ENCODE measurements at places on chromosomes 6 and 20.
A peak's percentile ranks its signal among the peaks of the same experiment; 100 is the strongest.

GRCh38 chr6:144659202-144660182, 374.4 kb downstream of the UTRN start:
- DNase-seq, result peak; percentile 50

GRCh38 chr20:2123720-2124119, 22.1 kb downstream of the STK35 start:
- DNase-seq, result no peak

DNA sequence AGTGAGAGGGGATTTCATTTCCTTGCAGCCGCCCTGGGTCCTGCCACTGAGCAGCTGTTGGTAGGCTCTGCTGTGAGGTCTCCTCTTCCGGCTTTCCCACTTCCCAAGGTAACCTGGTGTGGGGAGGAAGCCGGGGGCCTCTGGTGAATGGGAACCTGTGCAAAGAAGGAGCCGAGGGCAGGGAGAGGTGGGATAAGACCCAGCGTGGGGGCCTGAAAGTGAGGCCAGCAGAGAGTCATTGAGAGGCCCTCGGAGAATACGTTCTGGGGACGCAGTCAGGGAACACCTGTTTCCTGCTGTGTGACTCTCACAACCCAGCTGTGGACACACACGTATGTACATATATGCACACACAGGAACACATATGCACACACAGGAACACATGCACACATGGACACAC, 100.7 kb downstream of the CDH26 start:
- no peak for DNase-seq

DNA sequence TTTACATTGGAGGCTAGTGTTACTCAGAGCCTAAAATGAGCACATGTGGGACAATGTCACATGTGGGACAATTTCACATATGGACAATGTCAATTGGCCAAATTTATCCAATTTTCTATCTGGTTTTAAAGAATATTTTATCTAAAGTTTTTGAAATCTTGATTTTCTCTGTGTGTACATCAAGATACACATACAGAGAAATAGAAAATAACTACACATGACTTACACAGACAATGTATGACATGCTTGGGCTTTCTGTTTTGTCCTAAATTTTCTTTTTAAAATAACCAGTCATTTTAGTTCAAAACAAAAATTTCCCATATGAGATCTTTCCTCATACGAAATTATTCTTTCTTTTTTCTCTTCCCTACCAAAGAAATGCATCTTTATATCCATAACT, 24.6 kb downstream of the GGTLC1 start:
- DNase-seq, result no peak

Measured in NCI-H2081 (cell line).